Non-pigmented ciliary epithelial cell (primary cell): ENCODE measurements at places on chromosomes 12 and 14.

DNA sequence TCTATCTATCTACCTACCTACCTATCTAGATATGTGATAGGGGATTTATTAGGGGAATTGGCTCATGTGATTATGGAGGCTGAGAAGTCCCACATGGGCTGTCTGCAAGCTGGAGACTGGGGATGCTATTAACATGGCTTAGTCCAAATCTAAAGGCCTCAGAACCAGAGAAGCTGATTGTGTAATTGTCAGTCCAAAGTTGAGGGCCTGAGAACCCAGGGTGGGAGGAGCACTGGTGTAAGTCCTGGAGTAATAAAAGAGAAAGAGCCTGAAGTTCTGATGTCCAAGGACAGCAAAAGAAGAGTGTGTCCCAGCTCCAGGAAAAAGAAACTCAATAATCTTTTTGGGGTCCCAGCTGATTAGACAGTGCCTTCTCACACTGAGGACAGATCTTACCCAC lies 98.5 kb upstream of the SEL1L start:
- no peak for DNase-seq

GRCh38 chr14:101838476-101838875 lies 77.0 kb downstream of the PPP2R5C start:
- no peak for DNase-seq

DNA sequence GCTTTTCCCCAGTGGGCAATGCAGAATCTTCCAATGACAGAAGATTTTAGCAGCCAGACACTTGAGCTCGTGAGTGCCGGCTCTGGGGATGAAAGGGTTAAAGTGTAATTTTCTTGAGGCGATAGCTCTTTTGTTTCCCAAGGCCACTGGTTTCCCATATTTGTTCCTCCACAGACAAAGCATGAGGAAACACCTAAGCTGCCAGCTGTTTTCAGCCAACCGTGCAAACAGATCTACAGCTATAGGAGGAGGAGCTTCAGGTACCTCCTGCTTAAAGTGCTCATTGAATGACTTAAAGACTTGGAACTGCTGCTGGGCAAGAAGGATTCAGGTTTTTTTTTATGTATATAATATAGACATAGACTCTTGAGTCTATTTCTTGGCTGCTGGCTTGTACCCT lies 1311.5 kb downstream of the TMEM121 start:
- DNase-seq: no peak

GRCh38 chr14:54627540-54628363 lies 60.8 kb downstream of the SAMD4A start:
- DNase-seq: no peak

DNA sequence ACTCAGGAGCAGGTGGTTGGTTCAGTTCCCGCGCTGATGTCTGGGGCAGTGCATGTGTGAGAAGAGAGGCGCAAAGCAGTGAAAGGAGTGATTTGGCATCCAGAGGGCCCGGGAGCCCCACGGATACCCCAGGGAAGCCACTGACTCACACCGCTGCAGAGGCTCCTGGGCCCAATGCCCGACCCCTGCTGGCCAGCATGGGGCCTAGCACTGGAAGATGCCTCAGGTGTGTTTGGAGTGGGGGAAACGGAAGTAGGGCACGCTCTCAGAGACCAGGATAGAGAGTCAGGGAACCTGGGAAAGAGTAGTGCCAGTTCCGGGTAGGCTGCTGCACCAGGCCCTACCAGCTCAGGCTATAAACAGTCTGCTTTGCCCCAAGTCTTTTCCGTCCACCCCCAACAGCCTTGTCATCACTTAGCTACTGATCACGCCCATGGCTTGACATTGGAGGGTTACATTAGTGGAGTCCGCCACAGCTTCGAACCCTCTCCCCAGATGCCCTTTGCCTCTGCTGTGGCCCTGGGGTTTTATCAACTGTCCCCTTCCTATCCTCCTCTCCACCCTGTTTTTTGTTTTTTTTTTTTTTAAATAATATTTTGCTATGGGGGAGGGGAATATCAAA lies 9.5 kb upstream of the CSAD start:
- DNase-seq: no peak
